ENCODE measurements at places on chromosomes 6 and 20. TPM values are rescaled to one million over a fixed set of nuclear protein-coding genes. Genes with fewer than 3 reads are reported as not detected.
A peak's percentile ranks its signal among the peaks of the same experiment; 100 is the strongest.

DNA sequence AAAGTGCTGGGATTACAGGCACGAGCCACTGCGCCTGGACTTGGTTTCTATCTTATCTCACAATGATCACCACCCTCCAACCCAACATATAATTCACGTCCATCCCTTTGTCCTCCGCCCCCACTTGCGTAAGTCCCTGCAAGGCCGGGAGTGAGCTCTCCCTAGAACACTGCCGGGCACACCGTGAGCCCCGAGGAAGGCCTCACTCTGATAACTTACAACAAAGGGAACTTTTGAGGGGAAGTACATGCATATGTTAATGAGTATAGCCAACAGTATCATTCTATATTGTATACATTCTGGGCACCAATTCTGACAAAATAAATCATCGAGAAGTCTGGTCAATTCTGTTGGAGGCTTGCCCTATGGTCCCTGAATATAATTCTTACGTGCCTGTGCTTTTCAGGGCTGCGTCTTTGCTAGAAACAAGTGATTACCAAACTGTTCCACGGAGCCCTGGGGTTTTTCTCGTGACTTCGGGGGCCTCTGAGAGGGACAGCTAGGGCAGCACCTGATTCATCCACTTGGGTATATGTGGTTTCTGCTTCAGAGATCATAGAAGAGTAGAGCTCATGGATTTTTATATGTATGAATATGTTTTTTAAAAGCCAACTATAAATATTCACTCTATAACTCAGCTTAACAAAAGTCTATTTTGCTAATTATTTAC, 469.8 kb upstream of the AGPAT4 start:
- no peaks in the 10 kb centered on the region for H3K4me1 ChIP-seq
- H3K27ac ChIP-seq = no peak overlapping the region
- no peak for DNase-seq
- no peaks in the 10 kb centered on the region for H3K36me3 ChIP-seq
- H3K4me3 ChIP-seq = no peak overlapping the region

DNA sequence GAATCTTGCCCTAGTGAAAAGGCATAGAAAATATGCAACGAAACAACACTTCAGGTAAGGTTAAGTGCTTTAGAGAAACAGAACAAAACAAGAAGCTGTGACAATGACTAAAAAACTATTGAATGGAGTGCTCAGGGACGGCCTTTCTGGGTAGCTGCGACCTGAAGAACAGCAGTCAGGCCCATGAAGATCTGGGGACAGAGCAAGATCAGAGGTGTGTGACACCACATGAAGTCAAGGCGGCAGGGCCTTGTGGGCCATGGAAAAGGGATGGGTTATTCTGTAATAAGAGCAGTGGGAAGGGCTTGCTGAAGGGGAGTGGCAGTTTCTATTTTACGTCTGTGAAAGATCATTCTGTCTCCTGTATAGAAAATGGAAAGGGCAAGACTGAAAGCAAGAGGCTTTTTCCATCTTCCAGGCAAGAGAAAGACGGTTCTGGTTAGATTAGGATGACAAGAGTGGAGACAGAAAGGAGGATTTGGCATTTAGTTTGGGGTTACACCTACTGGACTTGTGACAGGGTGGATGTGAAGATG, 5.1 kb downstream of the UBE2V1 start:
- no peak for DNase-seq
- H3K36me3 ChIP-seq = peaks cover 2% of the 10 kb centered on the region
- H3K27ac ChIP-seq = peak overlapping the region; percentile 17
- peaks cover 46% of the 10 kb centered on the region for H3K4me1 ChIP-seq

DNA sequence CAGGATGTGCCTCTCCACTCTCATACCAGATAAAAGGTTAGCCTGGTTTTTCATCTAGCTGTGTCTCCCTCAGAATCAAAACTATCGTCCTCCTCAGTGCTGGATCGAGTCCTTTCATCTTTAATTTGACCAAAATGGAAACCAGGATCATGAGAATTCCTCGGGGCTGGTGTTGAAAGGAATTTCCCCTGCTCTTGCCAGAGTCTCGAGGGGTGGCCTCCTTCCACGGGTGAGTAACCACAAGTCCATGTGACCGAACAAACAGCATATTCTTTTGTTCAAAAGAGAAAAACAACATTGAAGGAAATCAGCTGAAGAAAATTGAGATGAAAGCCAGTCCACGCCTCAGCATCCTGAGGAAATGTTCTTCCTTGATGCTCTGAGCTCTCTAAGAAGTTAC, 165.9 kb upstream of the CDYL start:
- DNase-seq = no peak
- peaks cover 29% of the 10 kb centered on the region for H3K4me1 ChIP-seq
- H3K27ac ChIP-seq = peak overlapping the region; percentile 21
- H3K27me3 ChIP-seq = no peaks in the 10 kb centered on the region

DNA sequence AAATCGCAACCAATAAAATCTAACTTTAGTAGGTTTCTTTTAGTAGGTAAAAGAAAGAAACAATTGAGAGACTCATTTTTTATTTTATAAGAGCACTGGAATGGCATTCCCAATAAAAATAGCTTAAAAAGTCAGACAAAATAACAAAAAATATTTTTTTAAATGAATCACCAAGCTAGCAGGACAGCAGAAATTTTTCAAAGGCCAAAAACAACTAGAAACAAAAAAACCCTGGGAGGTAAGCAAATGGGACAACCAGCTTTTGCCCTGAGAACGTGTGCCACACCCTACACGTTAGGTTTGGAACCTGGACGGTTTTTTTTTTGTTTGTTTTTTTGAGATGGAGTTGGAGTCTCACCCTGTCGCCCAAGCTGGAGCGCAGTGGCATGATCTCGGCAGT, 19.6 kb downstream of the GPLD1 start:
- H3K27me3 ChIP-seq = no peaks in the 10 kb centered on the region
- no peak overlapping the region for H3K4me3 ChIP-seq
- H3K27ac ChIP-seq = no peak overlapping the region
- no peak for DNase-seq

DNA sequence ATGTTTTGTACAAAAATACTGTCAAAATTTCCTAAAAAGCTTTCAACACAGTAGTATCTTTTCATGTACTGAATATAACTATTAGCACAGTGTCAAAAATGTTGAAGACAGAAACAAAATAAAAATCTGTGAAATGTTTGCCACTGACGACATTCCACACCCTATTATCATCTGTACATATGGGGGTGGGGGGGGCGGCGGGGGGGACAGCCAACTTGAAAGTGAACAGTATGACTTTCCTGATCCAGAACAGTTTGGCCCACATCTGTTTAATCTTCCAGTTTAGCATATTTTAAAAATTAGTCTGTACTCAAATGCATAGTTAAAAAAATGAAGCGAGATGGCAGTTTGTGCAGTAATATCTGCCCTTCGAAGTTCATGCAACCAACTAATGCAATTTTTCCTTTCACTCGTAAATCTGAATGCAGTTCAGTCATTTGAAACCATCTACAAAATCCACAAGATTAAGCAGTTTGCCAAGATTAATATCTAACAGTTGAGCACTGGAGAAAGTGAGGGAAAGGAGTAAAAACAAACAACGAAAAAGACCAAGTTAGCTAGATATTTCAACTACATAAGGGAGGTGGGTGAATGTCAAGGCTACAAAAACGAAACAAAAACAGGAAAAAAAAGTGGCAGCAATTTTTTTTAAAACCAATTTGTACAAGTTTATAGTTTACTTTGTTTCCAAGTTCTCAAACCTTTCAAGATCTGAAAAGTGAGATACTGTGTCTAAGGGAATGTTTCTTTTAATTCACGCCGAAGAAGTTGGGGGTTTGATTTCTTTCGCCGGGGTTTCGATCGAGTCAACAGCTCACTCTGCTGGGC, 1.9 kb downstream of the CITED2 start:
- H3K4me3 ChIP-seq = peak overlapping the region; percentile 98
- H3K27me3 ChIP-seq = no peaks in the 10 kb centered on the region
- peaks cover 6% of the 10 kb centered on the region for H3K36me3 ChIP-seq
- peaks cover 62% of the 10 kb centered on the region for H3K4me1 ChIP-seq
- H3K27ac ChIP-seq = peak overlapping the region; percentile 91

DNA sequence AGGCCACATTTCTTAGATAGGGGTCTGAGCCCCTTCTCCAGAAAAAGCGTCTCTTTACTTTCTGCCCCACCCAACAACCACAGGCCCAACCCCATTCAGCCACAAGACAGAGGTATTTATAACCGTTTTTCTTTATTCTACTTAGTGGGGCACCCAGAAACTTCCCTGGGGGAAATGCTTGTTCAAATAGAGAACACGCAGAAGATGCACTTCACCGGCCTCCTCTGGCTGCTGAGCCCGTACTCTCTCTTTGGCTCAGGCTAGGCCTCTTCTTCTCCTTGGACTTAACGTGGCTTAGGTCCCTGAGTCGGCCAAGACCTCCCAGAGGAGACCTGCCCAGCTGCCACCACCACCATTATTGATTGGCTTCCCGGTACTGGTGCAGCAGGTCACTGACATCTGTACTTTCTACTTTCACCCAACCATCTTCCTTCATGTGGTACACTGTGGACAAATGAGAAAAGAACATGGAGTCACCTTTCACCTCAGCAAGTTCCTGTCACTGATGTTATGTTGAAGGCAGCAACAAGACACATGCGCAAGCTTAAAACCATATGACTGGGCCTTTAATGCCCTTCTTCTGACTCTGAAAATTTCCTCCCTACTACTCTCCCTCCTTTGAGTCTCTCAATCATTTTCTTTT, 2.2 kb upstream of the TAP2 start:
- peaks cover 36% of the 10 kb centered on the region for H3K27me3 ChIP-seq
- H3K4me3 ChIP-seq = no peak overlapping the region
- DNase-seq = no peak
- peaks cover 8% of the 10 kb centered on the region for H3K36me3 ChIP-seq
- no peak overlapping the region for H3K27ac ChIP-seq

DNA sequence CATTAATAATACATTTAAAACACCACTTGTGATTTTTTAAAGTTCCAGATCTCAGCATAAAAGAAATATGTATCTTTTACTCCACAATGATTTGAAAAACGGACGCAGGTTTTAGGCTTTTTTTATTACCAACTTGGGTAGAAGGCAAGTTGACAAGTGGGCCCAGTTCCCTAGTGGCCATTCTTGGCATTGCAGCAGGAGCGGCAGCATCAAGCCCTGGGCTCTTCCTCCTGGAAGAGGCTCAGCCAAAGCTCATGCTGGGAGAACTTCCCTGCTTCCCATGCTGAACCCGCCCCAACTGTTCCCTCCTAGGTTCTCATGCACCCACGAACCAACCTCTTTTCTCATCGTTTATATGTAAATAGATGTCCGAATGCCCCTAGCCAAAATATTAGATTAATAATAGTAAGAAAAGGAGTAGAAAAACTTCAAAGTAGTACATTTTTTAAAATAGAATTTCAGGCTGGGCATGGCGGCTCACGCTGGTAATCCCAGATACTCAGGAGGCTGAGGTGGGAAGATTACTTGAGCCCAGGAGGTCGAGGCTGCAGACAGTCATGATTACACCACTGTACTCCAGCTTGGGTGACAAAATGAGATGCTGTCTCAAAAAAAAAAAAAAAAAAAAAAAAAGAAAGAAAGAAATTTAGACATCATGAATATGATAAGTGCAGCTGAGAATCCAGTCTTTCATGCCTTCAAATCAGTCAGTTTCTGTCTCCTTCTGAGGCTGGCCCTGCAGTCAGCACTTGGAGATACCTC, 18.2 kb upstream of the MYB start:
- H3K36me3 ChIP-seq = no peaks in the 10 kb centered on the region
- H3K4me3 ChIP-seq = no peak overlapping the region
- H3K27me3 ChIP-seq = peaks cover 30% of the 10 kb centered on the region

DNA sequence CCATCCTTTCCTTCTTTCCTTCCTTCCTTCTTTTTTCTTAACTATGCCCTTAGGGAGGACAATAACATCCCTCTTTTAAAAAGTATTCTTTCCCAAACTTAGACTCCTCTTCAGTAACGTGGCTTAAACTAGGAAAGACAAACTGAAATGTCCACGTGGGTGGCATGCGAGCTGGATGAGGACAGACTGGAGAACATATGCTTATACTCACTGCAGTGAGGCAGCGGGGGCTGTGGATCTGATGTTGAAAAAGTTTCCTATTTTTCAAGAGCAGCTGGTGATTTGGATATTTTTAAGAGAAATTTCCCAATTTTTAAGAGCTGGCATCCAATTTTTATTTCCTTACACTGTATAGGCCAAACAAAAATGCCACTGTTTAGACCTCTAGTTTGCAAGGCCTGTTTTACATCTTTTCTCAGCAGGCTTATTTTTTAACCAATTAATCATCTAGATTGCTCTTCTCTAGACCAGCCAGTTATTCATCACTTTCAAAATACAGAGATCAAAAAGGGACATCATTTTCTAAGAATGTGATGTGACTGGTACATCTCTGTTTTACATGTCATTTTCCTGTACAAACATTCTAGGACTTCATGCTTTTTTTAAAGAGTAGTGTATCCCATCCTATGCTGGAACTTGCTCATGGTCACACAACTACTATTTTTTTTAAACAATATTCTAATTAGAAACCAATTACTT, 226.5 kb downstream of the BTBD9 start:
- no peaks in the 10 kb centered on the region for H3K36me3 ChIP-seq
- no peak for DNase-seq
- no peak overlapping the region for H3K27ac ChIP-seq
- no peaks in the 10 kb centered on the region for H3K27me3 ChIP-seq

DNA sequence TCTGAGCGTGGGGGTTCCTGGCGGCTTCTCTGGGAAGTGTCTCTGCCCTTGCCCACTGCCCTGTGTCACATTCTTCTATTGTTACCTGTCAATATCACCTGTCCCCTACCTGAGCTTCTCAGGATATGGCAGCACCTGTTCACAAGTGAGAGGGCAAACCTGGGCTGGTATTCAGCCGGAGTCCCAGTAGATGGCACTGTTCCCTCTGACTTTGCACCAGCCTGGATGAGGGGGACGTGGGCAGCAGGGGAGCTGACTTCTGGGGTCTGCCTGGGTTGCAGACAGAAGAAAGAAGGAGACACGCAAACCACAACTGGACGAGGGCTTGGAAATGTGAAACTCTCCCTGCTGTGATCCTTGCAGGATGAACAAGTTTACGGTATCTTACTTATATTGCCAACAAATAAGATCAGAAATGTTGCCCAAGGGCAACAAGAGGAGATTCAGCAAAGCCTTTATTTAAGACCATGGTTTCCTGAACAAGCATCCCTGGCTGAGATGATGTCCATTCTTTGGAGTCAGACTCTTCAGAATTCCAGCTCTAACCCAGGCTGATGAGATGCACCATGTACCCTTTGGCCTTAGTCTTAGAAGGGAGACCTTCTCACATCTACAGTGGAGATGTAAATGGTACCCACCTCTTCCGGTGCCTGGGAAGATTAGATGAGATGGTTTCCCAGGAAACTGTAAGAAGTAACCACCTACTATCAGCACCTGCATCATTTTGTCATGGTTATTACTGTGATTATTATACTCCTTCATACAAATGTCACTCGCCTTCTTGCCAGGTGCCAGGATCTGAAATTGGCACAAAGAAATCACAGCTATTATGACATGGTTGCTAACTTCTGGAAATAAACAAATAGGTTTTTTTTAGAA, 400.0 kb upstream of the CDH4 start:
- no peaks in the 10 kb centered on the region for H3K4me1 ChIP-seq
- no peaks in the 10 kb centered on the region for H3K36me3 ChIP-seq
- H3K27me3 ChIP-seq = peaks cover 34% of the 10 kb centered on the region

GRCh38 chr20:38418509-38419204, 16.5 kb downstream of the SNHG17 start:
- peaks cover 61% of the 10 kb centered on the region for H3K36me3 ChIP-seq
- no peak for DNase-seq
- no peaks in the 10 kb centered on the region for H3K27me3 ChIP-seq

Gene CHMP4B
- total RNA-seq = 79.4 TPM

Gene TINAG
- total RNA-seq = not detected

Data from mesothelial cell of epicardium (in vitro differentiated cells).